ENCODE measurements at places on chromosomes 6 and 20. TPM values are rescaled to one million over a fixed set of nuclear protein-coding genes. Genes with fewer than 3 reads are reported as not detected.

GRCh38 chr6:35496036-35496840 lies 641 bp downstream of the TEAD3 start:
- no peaks in the 10 kb centered on the region for H3K36me3 ChIP-seq
- peaks cover 31% of the 10 kb centered on the region for H3K27me3 ChIP-seq
- peak; percentile 58 for DNase-seq
- peak overlapping the region; percentile 85 for H3K4me3 ChIP-seq
- peaks cover 81% of the 10 kb centered on the region for H3K4me1 ChIP-seq

Gene IMPG1
- not detected for total RNA-seq

DNA sequence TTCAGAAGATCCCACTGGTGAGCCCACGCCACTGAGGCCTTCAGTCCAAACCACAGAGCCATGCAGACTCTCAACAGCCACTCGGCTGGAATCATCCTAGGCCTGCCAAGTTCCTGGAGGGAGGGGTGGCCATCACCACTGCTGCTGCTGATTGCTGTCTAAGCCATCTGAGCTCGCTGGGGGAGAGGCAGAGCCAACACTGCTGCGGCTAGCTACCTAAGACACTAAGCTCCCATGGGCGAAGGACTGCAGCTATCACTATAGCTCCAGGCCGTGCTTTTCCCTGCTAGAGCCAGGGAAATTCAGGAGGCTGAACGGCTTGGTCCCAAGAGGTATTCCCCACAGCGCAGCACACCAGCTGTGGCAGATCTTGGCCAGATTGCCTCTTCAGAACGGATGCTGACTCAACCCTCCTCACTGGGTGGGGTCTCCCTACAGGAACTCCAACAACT lies 73.6 kb downstream of the TBC1D32 start:
- H3K27me3 ChIP-seq: no peaks in the 10 kb centered on the region
- peak overlapping the region; percentile 42 for H3K27ac ChIP-seq
- no peaks in the 10 kb centered on the region for H3K4me1 ChIP-seq
- peak; percentile 54 for DNase-seq

GRCh38 chr6:678520-678919 lies 14.4 kb downstream of the EXOC2 start:
- DNase-seq: no peak
- no peak overlapping the region for H3K27ac ChIP-seq
- H3K27me3 ChIP-seq: no peaks in the 10 kb centered on the region
- peaks cover 18% of the 10 kb centered on the region for H3K4me1 ChIP-seq

DNA sequence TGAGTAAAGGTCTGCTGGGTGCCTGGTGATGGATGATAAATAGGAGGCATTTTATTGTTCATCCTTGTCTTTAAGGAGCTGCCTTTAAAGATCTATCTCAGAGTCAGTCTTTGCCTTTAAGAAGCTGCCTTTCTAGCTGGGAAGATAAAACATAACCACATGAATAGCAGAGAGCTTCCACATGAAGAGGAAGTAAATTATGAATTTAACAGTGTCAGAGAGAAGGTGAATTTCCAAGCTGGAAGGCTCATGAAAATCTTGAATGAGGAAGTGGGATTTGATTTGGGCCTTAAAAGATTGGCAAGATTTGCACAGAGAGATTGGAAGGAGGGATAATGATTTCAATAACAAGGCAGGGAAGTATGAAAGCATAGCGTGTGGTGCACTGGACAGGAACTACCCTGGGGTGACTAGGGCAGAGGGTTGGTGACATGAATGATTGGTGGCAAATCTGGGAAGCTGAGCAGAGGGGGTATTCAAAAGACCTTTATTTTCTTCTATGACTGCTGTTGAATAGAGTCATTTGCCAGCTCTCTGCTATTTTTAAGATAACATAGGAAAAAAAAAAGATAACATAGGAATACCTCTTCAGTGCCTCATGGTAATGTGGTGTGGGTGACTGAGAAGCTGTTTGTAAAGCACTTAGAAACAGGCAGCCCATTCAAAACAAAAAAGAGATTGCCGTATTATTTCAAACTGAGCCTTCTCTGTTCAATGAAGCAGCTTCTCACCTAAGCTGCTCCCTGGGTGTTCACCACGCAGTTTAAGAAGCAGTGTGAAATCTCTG lies 591.6 kb downstream of the PKHD1 start:
- no peak for DNase-seq
- H3K4me1 ChIP-seq: no peaks in the 10 kb centered on the region
- no peaks in the 10 kb centered on the region for H3K27me3 ChIP-seq
- no peak overlapping the region for H3K4me3 ChIP-seq

DNA sequence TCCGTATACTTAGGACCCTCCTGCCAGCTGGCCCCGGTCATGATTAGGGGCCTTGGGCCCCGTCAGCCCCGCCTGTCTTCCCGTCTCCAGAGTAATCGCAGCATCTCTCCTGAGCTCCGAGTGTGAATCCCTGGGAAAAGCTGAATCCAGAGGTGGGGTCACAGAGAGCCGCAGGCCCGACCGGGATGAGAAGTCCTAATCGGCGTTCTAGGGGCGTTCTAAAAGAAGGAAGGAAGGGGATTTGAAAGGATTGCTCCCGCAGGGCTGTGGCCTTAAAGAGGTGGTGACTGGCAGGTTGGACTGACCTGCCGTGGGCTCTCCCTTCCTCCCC lies 371 bp downstream of the HMGN4 start:
- DNase-seq: no peak
- H3K36me3 ChIP-seq: peaks cover 16% of the 10 kb centered on the region
- peaks cover 46% of the 10 kb centered on the region for H3K4me1 ChIP-seq
- H3K27ac ChIP-seq: peak overlapping the region; percentile 90
- peak overlapping the region; percentile 95 for H3K4me3 ChIP-seq

GRCh38 chr6:45479834-45480751 lies 102.4 kb upstream of the SUPT3H start:
- no peak for DNase-seq
- no peak overlapping the region for H3K27ac ChIP-seq
- no peaks in the 10 kb centered on the region for H3K27me3 ChIP-seq

All from left ventricle myocardium inferior (tissue), 1 donor.